Stromal cell of bone marrow (primary cell): ENCODE measurements at places on chromosomes 16 and 17.

- no peak for DNase-seq
Observed at GRCh38 chr17:11779892-11780291, 181.6 kb downstream of the DNAH9 start.

DNA sequence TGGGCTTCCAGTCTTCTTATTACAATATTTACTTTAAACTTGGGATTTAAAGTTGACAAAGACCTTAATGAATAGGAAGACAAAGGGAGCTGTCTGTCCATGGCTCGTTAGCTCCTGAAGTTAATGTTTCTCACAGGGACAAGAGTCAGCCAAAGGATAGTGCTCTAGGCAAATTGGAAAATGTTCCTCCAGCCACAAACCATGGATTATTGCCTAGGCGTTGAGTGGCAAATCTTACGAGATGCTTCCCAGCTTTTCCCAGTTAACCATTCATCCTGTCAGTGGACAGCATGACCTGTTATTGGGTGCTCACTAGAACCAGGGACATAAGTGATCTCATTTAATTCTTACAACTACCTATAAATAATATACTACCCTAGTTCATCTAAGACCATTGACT, 3.6 kb downstream of the TEX2 start:
- DNase-seq: no peak

GRCh38 chr17:79219208-79219935, 144.7 kb downstream of the ENGASE start:
- DNase-seq: no peak

DNA sequence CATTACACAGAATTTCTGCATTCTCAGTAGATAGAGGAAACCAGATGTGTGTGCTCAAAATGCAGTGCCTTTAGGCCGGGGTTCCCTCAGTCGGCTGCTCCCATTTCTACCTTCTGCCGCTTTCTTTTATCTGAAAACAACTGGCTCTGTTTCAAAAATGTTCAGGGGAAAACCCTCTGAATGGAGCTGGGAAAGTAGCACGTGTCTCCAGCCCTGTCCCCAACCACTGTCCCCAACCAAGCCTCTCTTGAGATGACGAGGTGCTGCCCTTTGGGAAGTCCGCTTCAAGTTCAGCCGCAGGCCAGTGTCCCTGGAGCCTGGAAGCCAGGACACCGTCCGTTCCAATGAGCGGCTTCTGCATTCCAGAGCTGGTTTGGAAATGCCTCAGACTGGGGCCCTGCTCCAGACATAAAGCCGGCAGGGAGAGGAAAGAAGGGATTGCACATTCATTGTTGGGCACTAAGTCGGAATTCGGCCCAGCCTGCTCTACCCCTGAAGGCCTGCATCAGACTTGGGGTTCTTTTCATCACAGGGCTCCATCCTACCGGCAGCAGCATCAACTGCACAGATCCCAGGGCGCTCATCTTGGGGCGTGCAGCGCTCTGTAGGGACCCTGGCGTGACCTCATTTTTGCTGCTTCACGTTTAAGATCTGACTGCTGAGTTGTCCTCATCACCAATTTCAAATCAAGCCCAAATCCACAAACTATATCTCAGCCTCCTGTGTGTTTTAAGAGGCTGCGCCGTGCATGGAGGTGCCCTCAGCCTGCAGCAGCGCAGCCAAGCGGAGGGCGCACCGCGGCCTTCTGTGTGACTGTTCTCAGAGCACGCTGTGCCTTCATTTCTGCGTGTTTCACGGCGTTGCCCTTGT, 111.3 kb downstream of the BANP start:
- DNase-seq: peak; percentile 49

- no peak for DNase-seq
Observed at GRCh38 chr16:58636466-58636865, 6.8 kb upstream of the CNOT1 start.

GRCh38 chr17:21252289-21252795, 868 bp downstream of the NATD1 start:
- DNase-seq: no peak

DNA sequence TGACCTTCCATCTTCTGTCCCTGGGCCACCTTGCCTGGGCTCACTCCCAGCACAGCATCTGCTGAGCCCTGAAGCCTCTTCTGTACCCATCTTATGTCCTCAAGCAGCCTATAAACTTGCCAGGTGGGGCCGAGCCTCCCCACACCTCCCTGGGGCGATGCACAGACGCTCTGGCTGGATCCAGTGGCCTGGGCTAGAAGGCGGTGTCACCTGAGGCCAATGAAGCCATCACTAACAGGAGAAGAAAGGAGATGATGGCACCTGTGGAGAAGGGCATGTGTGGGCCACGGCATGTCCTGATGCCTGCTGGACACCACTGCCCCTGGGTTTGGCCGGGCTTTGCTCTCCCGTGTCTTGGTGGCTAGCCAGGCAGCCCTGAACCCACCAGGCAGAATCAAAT, 45.5 kb downstream of the PEMT start:
- no peak for DNase-seq

DNA sequence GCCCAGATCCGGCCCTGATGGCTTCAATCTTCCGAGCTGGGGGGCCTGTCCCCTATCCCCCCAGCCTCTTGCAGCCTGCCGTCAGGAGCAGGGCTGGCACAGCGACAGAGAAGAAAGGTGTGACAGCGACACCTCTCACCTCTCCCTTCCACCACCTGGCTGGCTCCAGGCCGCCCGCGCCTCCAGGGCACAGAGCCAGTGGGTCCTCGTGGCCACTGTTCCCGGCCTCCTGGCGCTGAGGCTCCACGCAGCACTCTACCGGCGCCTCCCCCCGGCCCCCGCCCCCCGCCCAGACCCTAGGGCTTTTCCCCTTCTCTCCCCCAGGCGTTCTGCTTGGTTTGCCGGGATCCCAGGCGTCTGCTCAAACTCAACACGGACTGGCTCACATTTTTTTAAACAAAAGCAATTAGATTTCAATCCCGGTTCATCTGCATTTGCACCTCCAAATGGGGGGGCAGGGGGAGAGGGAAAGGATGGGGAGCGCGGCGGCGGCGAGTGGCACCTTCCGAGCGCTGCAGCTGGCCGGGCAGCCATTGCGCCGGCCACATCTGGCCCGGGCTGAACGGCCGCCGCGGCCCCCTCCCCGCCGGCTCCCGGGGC, 12.8 kb upstream of the CBX8 start:
- no peak for DNase-seq

GRCh38 chr17:37068266-37068665, 119.5 kb downstream of the AATF start:
- DNase-seq: no peak

DNA sequence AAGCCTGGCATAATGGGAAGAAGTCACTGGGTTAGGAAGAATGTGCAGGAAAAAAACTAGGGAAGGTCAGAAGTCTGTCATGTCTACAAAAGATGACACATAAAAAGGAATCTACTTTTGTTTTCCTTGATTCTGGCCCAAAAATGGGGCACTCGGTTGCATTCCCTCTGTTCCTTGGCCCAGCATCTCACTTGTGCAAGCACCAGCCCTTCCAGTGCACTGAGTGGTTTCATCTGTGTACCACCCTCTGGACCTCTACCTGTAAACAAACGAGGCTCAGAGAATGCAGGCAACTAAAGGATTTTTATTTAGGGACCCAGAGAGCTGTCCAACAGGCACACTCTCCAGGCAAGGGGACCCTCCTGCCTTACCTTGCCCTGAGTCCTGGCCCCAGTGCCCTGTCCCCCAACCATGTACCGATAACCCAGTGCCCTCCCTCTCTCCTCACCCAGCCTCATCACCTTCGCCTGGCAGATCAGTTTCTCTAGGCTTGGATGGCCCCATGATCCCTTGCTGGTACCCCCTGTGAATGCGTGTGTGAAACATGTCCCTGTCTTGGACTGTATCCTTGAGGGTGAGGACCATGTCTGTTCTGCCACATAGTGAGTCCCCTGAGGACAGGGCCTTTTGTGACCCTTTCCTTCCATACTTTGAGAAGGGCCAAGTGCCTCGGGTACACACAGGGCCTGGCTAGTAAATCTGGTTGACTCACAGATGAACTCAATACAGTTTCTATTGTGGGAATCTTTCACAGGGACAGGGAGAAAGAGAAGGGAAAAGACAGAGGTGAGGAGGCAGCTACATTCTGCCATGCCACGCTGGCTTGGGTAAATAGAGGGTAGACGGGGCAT, 13.3 kb downstream of the NXPH3 start:
- DNase-seq: no peak

DNA sequence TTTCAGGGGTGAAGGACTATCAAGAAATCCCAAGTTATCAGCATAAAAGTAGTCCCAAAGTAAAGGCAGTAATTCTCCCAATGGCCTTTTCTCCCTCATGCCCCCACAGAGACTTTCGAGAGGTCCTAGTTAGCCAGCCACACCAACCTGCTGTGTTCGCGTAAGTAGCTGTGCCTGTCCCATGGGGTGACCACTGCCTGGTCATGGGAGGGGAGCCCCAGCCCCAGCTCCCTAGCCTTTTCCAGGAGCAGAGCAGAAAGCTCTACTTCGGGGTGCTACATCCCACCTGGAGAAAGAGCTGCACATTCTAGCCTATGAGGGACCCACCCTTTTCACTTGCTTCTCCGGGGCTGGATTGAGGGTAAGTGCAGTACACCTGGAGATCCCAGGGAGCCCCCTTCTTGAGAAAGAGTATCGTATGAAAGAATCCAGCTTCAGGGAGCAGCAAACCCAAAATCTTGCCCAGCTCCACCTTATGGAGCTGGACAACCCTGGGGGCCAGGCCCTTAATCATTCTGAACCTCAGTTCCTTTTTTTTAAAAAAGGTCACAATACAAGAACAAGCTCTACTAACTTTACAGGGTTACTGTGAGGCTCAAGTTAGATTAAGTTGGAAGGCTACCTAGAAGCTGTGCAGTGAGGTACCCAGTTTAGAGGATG, 8.6 kb upstream of the SOST start:
- DNase-seq: no peak
